ENCODE measurements at places on chromosomes 5 and 9. TPM values are rescaled to one million over a fixed set of nuclear protein-coding genes. Genes with fewer than 3 reads are reported as not detected.

TICAM2 gene
- total RNA-seq, result 1.1 TPM

RASGRF2 gene
- total RNA-seq, result 2.1 TPM

BTNL3 gene
- total RNA-seq, result not detected

SPEF2 gene
- 2.3 TPM for total RNA-seq

KCNIP1 gene
- not detected for total RNA-seq

SPATA31E1 gene
- 0.03 TPM for total RNA-seq

BTNL8 gene
- not detected for total RNA-seq

PRDM9 gene
- total RNA-seq, result not detected
